ENCODE measurements at places on chromosomes 1 and 21. TPM values are rescaled to one million over a fixed set of nuclear protein-coding genes. Genes with fewer than 3 reads are reported as not detected.

Gene ZNF593
- 25.9 TPM for total RNA-seq

Gene B3GALT2
- 8.8 TPM for total RNA-seq

Gene IVL
- 0.35 TPM for total RNA-seq

Gene PKN2
- 44.7 TPM for total RNA-seq

Gene SPRR2B
- not detected for total RNA-seq

Gene RIPK4
- total RNA-seq, result 29.6 TPM

Gene OR14K1
- not detected for total RNA-seq

Gene NCAM2
- 4.5 TPM for total RNA-seq

Gene BCL2L15
- total RNA-seq, result 0.93 TPM

Gene FCMR
- total RNA-seq, result 2.5 TPM

Gene PTPN7
- total RNA-seq, result 3.0 TPM

Gene CFH
- 52.7 TPM for total RNA-seq

Gene LYPD8
- not detected for total RNA-seq

Gene LIN28A
- total RNA-seq, result not detected

Gene DNAI4
- total RNA-seq, result 22.6 TPM

Gene PEX19
- 58.0 TPM for total RNA-seq

Gene AK5
- 3.6 TPM for total RNA-seq

Gene B3GALNT2
- total RNA-seq, result 33.3 TPM

Gene IBA57
- 15.4 TPM for total RNA-seq

Gene SH3BGR
- total RNA-seq, result 9.8 TPM

Gene OR2T3
- total RNA-seq, result not detected

Gene ADORA1
- total RNA-seq, result 4.9 TPM

Gene PLA2G2A
- total RNA-seq, result not detected

Gene IARS2
- 104 TPM for total RNA-seq

Gene PLA2G4A
- total RNA-seq, result 8.9 TPM

Gene UBASH3A
- total RNA-seq, result 0.23 TPM

Gene OR2M3
- total RNA-seq, result not detected

Gene RPTN
- total RNA-seq, result not detected

Gene DAB1
- total RNA-seq, result 2.8 TPM

Gene TDRD5
- 3.0 TPM for total RNA-seq

Gene FCAMR
- 6.0 TPM for total RNA-seq

Gene C1orf226
- 7.0 TPM for total RNA-seq

Gene ZNF683
- not detected for total RNA-seq

Gene CD101
- total RNA-seq, result 2.4 TPM

Gene GUCA2A
- not detected for total RNA-seq

Gene CPT2
- total RNA-seq, result 27.5 TPM

Gene MTARC2
- 37.8 TPM for total RNA-seq

Gene RNF186
- 0.18 TPM for total RNA-seq

Gene FMO5
- total RNA-seq, result 5.1 TPM

Gene ADORA3
- 0.88 TPM for total RNA-seq

Gene F5
- total RNA-seq, result 3.0 TPM

Gene RC3H1
- 26.3 TPM for total RNA-seq

Gene TCP10L
- total RNA-seq, result 2.4 TPM

Gene LRRC38
- total RNA-seq, result 7.4 TPM

Gene CHI3L2
- total RNA-seq, result 0.70 TPM

Gene SAMD13
- total RNA-seq, result 3.0 TPM

Gene PRR9
- not detected for total RNA-seq

Gene BACE2
- total RNA-seq, result 36.2 TPM

Gene SLC45A1
- 2.0 TPM for total RNA-seq

Gene DISC1
- 22.4 TPM for total RNA-seq

Gene CYP2J2
- total RNA-seq, result 4.7 TPM

All from metanephros (tissue), 2 donors.